Activated CD4-positive, alpha-beta T cell treated with anti-CD3 and anti-CD28 coated beads, Interleukin-2, amount 10 ng/mL, durations not matched to agents 7 days and 5 days (primary cell): ENCODE measurements at places on chromosomes 13 and 19. TPM values are rescaled to one million over a fixed set of nuclear protein-coding genes. Genes with fewer than 3 reads are reported as not detected.

GRCh38 chr13:98460516-98460915, 116.4 kb downstream of the STK24 start:
- peaks cover 60% of the 10 kb centered on the region for H3K36me3 ChIP-seq
- H3K27me3 ChIP-seq: no peaks in the 10 kb centered on the region
- no peak overlapping the region for H3K4me3 ChIP-seq
- peak overlapping the region; percentile 19 for H3K27ac ChIP-seq
- H3K4me1 ChIP-seq: peaks cover 12% of the 10 kb centered on the region

DNA sequence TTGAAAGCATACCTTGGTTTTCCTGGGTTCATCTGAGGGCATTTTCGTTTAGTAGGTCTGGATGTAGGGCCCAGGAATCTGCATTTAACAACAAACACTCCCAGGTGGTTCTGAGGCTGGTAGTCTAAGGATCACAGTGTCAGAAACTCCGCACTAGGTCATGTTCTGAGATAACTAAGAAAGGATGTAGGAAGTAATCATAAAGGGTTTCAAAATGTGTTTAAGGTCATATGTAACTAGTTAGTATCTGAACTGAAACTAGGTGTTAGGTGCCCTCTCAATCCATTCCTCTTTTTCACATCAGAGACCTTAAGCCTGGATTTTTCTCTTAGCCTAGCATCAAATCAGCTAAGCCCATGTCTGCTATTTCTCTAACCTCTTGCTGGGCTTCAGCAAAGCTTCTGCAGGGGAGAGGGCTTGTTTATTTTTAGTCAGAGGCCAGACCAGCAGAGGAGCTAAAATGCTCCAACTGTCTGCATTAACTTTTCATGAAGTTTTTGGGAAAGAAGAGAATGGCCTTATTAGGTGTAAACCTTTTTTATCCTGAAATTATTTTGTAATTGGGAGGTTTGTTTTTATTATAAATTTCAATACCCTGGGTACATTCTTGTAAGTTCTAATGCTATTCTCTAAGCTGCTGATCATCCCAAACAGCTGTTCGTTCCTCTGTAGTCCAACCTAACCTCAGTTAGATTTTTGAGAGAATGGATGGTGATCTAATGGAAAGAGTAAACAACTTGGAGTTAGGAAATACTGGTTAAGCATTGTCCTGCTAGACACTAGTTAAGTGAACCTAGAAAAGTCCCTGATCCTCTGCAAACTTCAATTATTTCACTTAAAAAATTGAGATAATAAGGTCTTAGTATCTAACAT, 262.8 kb upstream of the RFC3 start:
- no peak overlapping the region for H3K4me3 ChIP-seq
- no peaks in the 10 kb centered on the region for H3K36me3 ChIP-seq
- DNase-seq: no peak
- peaks cover 4% of the 10 kb centered on the region for H3K4me1 ChIP-seq
- no peak overlapping the region for H3K27ac ChIP-seq
- no peaks in the 10 kb centered on the region for H3K27me3 ChIP-seq

GRCh38 chr13:55714120-55714519, 1426.6 kb upstream of the PRR20A start:
- no peaks in the 10 kb centered on the region for H3K36me3 ChIP-seq
- DNase-seq: no peak
- H3K27ac ChIP-seq: no peak overlapping the region
- H3K4me1 ChIP-seq: no peaks in the 10 kb centered on the region

CEACAM16 gene
- total RNA-seq: not detected

DNA sequence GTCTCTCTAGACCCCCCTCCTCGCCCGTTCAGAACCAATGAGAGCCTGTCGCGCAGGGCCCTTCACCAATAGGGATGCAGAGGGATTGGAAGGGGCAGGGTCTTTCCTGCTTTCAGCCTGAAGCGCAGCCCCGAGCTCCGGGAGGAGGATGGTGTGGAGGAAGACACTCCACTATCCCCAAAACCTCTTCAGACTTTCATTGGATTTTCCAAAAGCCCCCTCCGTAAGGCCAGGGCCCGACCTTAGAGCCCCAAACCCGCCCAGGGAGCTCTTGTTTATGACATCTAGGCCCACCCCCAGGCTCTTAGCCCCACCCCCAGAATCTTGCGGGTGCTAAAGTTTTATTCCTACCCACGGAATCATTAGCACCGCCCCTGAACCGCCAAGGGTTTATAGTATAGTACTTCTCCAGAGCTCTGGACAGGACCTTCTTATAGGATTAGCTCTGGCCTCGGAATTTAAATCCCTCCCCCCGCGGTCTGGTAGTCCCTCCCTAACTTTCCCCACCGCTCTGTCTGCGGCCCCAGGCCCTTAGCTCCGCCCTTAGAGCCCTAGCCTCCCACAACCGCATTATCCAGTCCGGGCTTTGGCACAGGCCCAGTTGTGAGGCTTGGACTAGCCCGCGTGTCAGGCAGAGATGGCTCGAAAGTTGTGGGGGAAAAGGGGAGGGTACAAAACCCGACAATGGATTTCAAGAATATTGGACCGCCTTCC, 6.6 kb upstream of the EML2 start:
- H3K36me3 ChIP-seq: peaks cover 5% of the 10 kb centered on the region
- peak overlapping the region; percentile 82 for H3K4me3 ChIP-seq
- peaks cover 3% of the 10 kb centered on the region for H3K27me3 ChIP-seq
- H3K27ac ChIP-seq: peak overlapping the region; percentile 84

N4BP2L2 gene
- 136 TPM for total RNA-seq

C1QTNF9 gene
- total RNA-seq: not detected

GRCh38 chr19:20325151-20325550, 158.1 kb downstream of the ZNF486 start:
- no peak overlapping the region for H3K4me3 ChIP-seq
- no peaks in the 10 kb centered on the region for H3K4me1 ChIP-seq
- no peak overlapping the region for H3K27ac ChIP-seq
- no peaks in the 10 kb centered on the region for H3K27me3 ChIP-seq
- no peaks in the 10 kb centered on the region for H3K36me3 ChIP-seq
- DNase-seq: no peak

DNA sequence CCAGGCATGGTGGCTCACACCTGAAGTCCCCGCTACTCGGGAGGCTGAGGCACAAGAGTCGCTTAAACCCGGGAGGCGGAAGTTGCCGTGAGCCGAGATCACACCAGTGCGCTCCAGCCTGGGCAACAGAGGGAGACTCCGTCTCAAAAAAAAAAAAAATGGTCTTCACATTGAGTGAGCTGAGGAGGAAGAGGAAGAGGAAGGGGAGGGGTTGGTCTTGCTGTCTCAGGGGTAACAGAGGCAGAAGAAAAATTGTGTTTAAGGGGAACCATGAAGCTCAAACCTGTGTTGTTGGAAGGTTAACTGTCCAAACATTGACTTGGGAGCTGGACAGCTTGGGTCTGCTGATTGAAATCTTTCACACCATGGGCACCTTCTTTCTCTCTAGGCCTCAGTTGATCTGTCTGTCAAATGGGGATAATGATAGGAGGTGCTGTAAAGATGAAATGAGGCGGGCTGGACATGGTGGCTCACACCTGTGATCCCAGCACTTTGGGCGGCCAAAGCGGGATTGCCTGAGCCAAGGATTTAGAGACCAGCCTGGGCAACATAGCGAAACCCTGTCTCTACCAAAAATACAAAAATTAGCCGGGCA, 9.8 kb upstream of the SLC44A2 start:
- peaks cover 27% of the 10 kb centered on the region for H3K4me1 ChIP-seq
- H3K27me3 ChIP-seq: no peaks in the 10 kb centered on the region
- peak overlapping the region; percentile 82 for H3K27ac ChIP-seq
- H3K36me3 ChIP-seq: peaks cover 15% of the 10 kb centered on the region
- no peak overlapping the region for H3K4me3 ChIP-seq
- DNase-seq: no peak

- no peaks in the 10 kb centered on the region for H3K36me3 ChIP-seq
- DNase-seq: peak; percentile 79
- H3K27ac ChIP-seq: peak overlapping the region; percentile 60
- peak overlapping the region; percentile 57 for H3K4me3 ChIP-seq
These were observed 9.9 kb downstream of the LMTK3 start for GRCh38 chr19:48501494-48502349.

SMAD9 gene
- total RNA-seq: not detected

DNA sequence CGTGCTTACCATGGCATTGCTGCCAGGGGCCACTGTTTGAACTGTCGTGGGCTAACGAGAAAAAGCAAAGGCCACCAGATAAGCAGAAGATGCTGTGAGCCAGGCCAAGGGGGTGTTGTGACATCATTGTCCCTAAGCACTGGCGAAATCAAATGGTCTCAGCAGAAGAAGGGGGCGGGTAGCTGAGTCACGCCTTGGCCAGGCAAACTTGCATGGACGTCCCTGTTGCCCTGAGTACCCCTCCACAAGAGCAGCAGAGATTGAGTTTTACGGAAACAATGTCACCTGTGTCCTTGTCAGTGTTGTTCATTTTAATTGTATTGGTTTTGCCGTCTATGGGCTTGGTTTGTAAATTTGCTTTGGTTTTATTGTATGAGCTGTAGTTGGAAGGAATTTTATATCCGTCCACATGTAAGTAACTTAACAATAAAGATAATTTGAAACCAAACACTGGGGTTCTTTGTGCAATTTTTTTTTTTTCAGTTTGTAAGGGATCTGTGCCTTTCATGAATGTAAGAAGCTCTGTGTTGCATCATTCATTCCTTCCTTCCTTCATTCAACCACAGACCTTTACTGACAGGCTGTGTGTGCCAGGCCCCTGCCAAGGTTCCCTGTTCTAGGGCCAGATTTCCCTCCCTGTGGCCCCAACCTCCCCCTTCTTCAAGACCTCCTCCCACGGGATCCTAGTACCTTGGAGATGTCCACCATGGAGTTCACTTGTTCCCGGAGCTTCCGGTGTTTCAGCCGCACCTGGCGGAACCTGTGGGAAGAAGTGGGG, 12.3 kb downstream of the KCNN4 start:
- H3K4me1 ChIP-seq: peaks cover 45% of the 10 kb centered on the region
- no peak overlapping the region for H3K27ac ChIP-seq
- no peak for DNase-seq
- H3K4me3 ChIP-seq: no peak overlapping the region
- H3K36me3 ChIP-seq: peaks cover 44% of the 10 kb centered on the region

DNA sequence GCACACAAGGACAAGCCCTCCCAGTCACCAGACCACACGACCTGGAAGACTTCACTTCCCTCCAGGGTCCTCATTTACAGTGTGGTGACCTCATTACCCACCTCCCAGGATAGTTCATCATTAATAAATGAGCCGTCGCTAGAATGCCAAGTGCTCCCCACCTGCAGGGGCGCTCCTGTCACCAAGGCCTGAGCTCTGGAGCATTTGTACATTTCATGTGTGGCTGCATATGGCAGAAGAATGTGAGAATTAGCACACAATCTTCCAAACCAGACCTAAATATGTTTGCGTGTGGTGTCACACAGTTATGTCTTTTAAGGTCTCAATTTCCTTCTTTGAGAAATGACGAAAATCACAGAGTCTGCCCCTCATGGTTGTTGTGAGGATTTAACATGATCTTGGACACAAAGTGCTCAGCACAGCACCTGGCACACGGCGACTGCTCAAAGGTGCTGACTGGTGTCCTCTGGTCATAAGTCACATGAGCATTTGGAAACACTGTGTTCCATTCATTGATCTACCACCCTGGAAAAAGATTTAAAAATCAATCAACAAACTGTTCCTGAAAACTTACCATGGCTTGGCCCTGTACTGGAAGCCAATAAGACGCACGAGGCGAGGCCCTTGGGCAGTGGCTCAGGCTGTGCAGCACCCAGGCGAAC, 150.6 kb upstream of the SPACA7 start:
- H3K4me1 ChIP-seq: no peaks in the 10 kb centered on the region
- H3K27me3 ChIP-seq: no peaks in the 10 kb centered on the region
- H3K4me3 ChIP-seq: no peak overlapping the region
- DNase-seq: no peak
- no peak overlapping the region for H3K27ac ChIP-seq

PRR20B gene
- not detected for total RNA-seq

JAK3 gene
- 176 TPM for total RNA-seq

DNA sequence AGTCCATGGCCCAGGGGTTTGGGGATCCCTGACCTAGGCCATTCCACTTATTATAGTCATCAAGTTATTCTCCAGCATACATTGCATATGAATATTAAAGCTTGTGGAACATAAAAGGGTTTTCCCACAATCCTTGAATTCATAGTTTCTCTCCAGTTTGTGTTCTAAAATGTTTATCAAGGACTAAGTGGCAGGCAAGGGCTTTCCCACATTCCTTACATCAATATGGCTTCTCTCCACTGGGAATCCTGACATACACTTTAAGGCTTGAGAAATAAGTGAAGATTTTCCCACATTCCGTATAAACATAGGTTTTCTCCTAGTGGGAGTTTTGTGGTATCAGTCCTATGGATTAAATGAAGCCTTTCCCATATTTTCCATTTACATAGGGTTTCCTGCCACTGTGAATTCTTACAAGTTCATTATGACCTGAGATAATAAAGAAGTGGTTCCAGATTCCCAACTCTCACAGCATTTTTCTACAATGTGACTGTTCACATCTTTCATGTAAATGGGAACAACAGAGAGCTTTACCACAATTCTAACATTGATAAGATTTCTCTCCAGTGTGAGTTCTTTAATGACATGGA, 14.5 kb downstream of the ZNF426 start:
- no peaks in the 10 kb centered on the region for H3K4me1 ChIP-seq
- H3K27me3 ChIP-seq: no peaks in the 10 kb centered on the region
- peaks cover 49% of the 10 kb centered on the region for H3K36me3 ChIP-seq

DNA sequence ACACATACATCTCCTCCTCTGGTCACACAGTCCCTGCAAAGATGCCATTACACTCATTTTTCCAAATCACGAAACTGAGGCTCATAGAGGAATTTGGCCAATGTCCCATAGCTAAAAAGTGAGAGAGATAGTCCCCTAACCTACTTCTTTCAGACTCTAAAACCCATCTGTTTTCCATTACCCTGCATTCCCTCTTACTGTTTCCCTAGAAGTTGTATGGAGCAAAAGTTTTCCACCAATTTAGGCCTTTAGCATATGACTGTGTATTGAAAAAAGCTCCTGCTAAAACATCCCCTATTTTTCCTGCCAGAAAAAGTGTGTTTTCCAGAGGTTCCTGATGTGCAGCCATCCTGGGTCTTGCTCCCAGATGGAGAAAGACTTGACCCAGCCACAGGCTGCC, 16.3 kb downstream of the SERP2 start:
- no peak for DNase-seq
- H3K27me3 ChIP-seq: peaks cover 5% of the 10 kb centered on the region
- no peaks in the 10 kb centered on the region for H3K4me1 ChIP-seq
- H3K36me3 ChIP-seq: no peaks in the 10 kb centered on the region
- no peak overlapping the region for H3K27ac ChIP-seq
- H3K4me3 ChIP-seq: no peak overlapping the region

DAND5 gene
- total RNA-seq: 0.20 TPM

- H3K4me3 ChIP-seq: no peak overlapping the region
- H3K27me3 ChIP-seq: peaks cover 2% of the 10 kb centered on the region
- no peak for DNase-seq
- H3K36me3 ChIP-seq: peaks cover 14% of the 10 kb centered on the region
- H3K27ac ChIP-seq: no peak overlapping the region
- peaks cover 7% of the 10 kb centered on the region for H3K4me1 ChIP-seq
These were observed 303.5 kb downstream of the DLEU7 start for GRCh38 chr13:50539791-50540530.
